Stimulated activated CD4-positive, alpha-beta T cell treated with anti-CD3 and anti-CD28 coated beads, Interleukin-2, amount 100 ng/mL, for 48 hours (primary cell): ENCODE measurements at places on chromosomes 7 and 10.

DNA sequence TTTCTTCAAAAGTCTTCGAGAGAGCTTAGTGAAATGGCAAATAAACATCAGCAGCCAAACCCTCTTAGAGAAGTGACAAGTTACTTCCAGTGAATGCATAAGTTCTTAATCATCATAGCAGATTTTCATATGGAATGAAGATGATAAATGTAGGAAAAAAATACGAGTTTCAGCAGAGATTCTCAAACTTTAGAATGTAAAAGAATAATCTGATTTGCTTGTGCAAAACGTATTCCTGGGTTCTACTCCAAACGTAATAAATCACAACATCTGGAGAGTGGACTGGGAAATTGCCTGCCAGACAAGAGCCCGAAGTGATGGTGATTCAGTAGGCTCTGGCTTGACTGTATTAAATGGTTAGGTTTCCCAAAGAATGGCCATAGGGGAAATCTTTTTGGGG is 62.2 kb downstream of the AKR1E2 start:
- no peak for DNase-seq

DNA sequence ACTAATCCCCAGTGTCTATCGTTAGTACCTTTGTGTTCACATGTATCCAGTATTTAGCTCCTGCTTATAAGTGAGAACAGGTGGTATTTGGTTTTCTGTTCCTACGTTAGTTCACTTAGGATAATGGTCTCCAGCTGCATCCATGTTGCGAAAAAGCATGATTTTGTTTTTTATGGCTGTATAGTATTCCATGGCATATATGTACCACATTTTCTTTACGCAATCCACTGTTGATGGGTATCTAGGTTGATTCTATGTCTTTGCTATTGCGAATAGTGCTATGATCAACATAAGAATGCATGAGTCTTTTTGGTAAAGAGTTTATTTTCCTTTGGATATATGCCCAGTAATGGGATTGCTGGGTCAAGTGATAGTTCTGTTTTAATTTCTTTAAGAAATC is 59.1 kb downstream of the CH25H start:
- no peak for DNase-seq

- no peak for DNase-seq
These were observed 6.6 kb downstream of the LDB3 start for GRCh38 chr10:86674912-86675311.

- DNase-seq, result no peak
These were observed 13.1 kb downstream of the VOPP1 start for GRCh38 chr7:55558962-55559920.

DNA sequence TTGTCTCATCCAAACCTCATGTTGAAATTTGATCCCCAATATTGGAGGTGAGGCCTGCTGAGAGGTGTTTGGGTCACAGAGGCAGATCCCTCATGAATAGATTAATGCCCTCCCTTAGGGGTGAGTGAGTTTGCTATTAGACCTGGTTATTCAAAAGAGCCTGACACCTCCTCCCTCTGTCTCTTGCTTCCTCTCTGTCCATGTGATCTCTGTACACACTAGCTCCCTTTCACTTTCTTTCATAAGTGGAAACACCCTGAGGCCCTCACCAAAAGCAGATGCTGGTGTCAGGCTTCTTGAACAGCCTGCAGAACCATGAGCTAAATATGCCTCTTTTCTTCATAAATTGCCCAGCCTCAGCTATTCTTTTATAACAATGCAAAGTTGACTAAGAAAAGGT is 447.1 kb downstream of the MDFIC start:
- no peak for DNase-seq

DNA sequence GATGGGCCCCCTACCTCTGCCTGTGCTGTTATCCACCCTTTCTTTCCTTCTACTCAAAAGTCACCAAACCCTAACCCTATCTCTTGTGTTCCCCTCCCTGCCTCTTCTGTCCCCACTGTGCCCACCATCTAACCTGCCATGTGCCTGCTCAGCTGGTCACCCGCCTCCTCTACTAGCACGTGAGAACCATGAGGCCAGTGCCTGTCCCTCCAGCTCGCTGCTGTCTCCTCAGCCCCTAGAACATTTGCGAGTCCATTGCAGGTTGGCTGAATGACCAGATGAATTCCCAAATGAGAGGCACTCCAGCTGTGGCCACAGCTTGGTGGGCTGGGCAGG is 129.0 kb downstream of the ARHGAP22 start:
- no peak for DNase-seq

DNA sequence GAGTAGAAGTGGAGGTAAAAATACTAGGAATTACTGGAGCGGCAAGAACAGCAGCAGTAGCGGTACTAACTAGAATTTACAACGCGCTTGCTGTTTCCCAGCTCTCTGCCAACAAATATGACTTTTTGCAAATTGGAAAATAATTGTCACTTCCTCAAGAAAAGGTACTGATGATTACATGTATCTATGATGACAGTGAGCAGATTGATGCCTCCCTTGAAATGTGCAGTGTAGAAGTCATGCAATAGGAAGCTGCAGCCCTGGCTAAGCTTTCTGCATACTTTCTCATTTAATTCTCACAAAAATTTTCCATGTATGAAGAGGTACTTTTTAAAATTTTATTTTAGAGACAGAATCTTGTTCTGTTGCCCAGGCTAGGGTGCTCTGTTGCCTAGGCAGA is 49.9 kb downstream of the ANK3 start:
- DNase-seq, result no peak

DNA sequence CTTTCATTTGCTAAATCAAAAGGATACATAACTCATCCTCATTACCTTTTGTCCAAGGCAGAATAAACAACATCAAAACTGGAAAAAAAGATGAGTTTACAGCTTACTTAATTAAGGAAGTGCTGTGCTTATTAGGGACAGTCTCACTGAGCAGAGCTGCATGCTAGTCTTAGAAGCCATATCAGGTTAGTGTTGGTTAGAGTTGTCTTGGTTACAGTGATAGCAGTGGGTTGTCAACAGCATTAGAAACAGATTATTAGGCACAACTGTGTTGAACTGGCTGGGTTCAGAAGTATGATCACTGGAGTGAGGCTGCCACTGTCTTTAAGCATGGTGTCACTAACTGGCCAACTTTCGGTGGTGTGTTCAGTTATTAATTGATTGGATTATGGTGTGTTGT is 503.9 kb upstream of the IGFBP3 start:
- DNase-seq, result no peak

GRCh38 chr7:31028417-31028992 is 23.6 kb upstream of the ADCYAP1R1 start:
- DNase-seq, result no peak

- no peak for DNase-seq
These were observed 2.1 kb downstream of the VSIR start for GRCh38 chr10:71771204-71771603.

DNA sequence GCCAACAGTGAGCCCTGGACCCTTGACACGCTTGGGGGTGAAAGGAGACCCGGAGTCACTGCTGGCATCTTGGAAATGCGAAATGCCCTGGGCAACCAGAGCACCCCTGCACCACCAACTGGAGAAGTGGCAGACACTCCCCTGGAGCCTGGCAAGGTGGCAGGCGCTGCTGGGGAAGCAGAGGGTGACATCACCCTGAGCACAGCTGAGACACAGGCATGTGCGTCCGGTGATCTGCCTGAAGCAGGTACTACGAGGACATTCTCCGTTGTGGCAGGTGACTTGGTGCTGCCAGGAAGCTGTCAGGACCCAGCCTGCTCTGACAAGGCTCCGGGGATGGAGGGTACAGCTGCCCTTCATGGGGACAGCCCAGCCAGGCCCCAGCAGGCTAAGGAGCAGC is 98.5 kb downstream of the TACC2 start:
- no peak for DNase-seq

DNA sequence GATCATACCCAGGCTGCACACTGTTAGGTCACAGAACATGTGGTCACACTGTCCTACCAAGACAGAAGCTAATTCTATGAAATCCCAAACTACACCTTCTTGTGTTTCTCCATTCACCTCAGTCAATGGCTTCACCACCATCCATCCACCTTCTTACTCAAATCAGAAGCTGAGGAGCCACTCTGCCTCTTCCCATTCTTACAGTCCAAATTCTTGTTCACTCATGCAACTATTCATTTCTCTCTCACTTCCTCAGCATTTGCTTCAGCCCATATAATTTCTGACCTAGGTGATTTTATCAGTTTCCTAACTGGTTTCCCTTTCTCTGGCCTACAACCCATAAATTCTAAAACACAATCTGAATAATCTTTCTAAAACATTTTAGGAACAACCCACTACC is 229.2 kb downstream of the LRRN3 start:
- no peak for DNase-seq

- DNase-seq, result no peak
These were observed 54.7 kb upstream of the VWC2 start for GRCh38 chr7:49718760-49719159.

GRCh38 chr7:22806752-22807151 is 15.9 kb downstream of the TOMM7 start:
- DNase-seq, result no peak

DNA sequence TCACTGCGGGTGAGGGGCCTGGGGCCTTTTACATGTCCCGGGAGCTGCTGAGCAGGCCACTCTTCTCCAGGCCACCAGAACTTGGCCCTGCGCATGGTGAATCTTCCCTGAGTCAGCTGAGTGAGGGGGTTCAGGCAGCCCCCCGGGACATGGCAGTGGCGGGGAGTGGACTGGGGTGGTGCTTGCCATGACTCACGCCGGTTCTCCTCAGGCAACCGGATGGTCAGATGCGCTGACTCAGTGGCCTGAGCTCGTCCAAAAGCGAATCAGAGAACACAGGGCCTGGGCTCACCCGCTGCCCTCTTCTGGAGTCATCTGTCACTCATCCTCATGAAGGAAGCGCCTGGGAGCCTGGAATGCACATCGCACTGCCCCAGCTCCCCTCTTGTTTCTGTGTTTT is 33.5 kb downstream of the HTRA1 start:
- DNase-seq, result no peak

DNA sequence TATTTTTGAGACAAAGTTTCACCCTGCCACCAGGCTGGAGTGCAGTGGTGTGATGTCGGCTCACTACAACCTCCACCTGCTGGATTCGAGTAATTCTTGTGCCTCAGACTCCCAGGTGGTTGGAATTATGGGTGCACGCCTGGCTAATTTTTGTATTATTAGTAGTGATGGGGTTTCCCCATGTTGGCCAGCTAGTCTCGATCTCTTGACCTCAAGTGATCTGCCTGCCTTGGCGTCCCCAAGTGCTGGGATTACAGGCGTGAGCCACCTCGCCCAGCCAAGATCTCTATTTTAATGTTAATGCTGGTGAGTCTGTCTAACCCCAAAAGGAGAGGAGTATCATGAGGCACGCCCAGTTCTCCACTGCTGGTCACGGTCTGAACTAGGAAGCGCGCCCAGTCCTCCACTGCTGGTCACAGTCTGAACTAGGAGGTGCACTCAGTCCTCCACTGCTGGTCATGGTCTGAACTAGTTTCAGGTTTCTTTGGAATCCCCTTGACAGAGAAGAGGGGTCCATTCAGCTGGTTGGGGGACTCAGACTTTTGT is 5.6 kb upstream of the LRRC27 start:
- no peak for DNase-seq

GRCh38 chr7:121797657-121798452 is 75.1 kb upstream of the PTPRZ1 start:
- DNase-seq, result no peak

- no peak for DNase-seq
These were observed 6.4 kb downstream of the TRDMT1 start for GRCh38 chr10:17195083-17195482.

- DNase-seq, result no peak
These were observed 57.6 kb downstream of the BICC1 start for GRCh38 chr10:58570307-58570723.

DNA sequence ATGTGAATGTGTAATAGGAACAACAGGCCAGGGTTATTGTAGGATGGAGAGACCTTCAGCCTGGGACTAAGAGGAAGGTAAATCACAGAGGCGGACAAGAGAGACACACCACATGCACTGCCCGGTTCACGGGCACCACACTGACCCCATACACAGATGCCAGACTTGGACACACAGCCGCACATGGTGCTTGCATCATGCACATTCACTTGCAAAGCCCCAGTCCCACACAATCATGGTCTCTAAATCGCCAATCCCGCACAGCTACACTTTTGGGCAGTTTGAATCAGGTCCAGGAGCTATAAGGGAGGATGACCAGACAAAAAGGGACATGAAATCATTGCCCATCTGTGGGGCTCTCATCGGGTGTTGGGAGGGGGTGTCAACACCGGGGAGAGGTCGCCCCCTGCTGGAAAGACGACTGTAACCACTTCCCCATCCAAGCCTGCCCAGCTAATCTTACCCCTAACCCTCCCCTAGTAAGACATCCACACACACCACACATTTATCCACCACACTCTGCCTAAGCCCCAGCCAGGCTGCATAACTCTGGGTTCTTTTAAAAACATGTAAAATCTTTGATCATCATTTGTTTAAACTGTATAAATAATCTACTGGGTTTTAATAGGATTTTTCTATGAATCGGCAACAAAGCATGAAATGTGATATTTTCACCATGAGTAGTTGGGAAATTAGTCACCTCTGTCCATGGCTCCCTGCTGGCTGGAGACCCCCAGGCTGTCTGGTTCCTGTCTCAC is 40.5 kb upstream of the SLF2 start:
- peak; percentile 76 for DNase-seq

DNA sequence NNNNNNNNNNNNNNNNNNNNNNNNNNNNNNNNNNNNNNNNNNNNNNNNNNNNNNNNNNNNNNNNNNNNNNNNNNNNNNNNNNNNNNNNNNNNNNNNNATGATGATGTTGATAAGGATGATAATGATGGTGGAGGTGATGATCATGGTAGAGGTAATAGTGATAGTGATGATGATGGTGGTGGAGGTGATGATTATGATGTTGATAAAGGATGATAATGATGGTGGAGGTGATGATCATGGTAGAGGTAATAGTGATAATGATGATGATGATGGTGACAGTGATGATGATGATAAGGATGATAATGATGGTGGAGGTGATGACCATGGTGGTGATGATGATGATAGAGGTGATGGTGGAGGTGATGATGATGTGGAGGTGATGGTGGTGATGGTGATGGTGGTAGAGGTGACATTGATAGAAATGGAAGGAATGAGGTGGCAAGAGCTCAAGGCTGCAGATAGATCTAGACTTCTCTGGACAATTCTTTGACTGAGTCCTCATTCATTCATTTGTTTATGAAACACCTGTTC is 47.8 kb downstream of the FAM20C start:
- no peak for DNase-seq

GRCh38 chr10:95445223-95445836 is 115.8 kb downstream of the SORBS1 start:
- no peak for DNase-seq

GRCh38 chr7:2622869-2623697 is 8.7 kb upstream of the TTYH3 start:
- no peak for DNase-seq
